Activated CD4-positive, alpha-beta T cell treated with anti-CD3 and anti-CD28 coated beads, Interleukin-2, Interleukin-6, amounts not matched to agents 100 ng/mL and 50 ng/mL, durations not matched to agents 16 hours and 8 hours (primary cell): ENCODE measurements at places on chromosomes 1 and 21.
A peak's percentile ranks its signal among the peaks of the same experiment; 100 is the strongest.

DNA sequence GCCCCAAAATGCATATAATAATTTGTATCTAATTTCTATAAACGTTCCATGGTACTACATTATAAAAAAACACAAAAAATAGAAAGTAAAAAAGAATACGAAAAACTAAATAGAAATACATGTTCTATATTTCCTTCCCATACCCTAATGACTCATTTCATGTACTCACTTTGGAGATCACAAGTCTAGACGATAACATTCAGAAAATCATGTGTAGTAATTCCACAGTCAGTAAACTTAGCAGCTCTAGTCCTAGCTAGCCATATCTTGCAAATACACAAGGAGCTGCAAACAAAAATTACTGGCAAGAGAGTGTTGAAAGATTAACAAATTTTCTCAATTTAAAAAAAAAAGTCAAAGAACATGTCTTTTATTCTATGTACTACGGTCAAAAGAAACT, 1.4 kb downstream of the GOLPH3L start:
- DNase-seq = no peak

GRCh38 chr1:152110860-152111514, 4.3 kb downstream of the TCHH start:
- peak; percentile 53 for DNase-seq

DNA sequence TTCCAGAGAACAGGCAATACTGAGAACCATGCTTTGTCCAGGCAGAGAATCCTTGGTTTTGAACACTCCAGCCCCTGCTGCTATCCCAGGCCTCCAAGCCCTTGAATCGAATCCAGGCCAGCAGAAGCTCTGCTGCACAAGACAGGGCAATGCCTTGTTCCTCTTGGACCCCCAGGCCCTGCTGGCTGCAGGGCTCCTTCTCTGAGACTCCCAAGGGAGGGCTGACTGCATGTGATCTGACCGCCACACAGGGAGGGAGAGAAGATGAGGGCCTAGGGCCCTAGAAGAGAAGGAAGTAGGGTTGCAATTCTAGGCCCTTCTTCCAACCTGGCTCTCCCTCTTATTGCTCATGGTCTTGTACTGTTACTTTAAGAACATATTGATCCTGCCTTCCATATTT, 160.6 kb upstream of the EDN2 start:
- no peak for DNase-seq

- DNase-seq = no peak
These were observed 45.1 kb upstream of the ROR1 start for GRCh38 chr1:63728611-63729226.

- no peak for DNase-seq
These were observed 44.5 kb downstream of the ELAPOR1 start for GRCh38 chr1:109158433-109158832.

DNA sequence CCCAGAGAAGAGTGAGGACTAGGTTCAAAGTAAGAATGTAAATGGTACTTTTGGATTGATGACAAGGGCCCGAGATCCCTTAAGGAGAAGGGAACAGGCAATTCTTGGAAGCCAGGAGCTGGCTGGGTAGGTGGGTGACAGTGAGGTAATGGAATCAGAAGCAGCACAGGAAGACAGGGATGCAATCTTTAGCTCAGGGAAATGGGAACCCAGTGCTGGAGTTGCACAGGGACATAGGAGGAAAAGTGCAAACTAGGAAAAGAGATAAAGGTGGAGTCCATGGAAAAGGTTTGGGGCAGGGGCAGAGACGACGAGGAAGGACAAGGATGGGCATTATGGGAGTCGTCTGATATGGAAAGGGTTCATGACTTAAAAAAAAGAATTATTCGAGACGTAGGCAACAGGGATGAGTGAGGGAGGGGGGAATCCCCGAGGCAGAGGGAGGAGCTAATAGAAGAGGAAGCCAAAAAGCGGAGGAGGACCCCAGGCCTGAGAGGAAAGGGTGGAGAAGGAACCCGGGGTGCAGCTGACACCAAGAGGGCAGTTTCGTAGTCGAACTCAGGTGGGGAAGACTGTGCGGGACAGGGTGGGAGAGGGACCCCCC, 495 bp downstream of the PI4KB start:
- DNase-seq = peak; percentile 66

- peak; percentile 68 for DNase-seq
These were observed 115.5 kb downstream of the DHRS3 start for GRCh38 chr1:12502336-12503109.

- DNase-seq = no peak
These were observed 176.3 kb upstream of the ZNHIT6 start for GRCh38 chr1:85884372-85885035.

- DNase-seq = no peak
These were observed 62.3 kb downstream of the PRKACB start for GRCh38 chr1:84206375-84206774.

GRCh38 chr1:66704177-66704875, 47.9 kb upstream of the DYNLT5 start:
- DNase-seq = no peak

DNA sequence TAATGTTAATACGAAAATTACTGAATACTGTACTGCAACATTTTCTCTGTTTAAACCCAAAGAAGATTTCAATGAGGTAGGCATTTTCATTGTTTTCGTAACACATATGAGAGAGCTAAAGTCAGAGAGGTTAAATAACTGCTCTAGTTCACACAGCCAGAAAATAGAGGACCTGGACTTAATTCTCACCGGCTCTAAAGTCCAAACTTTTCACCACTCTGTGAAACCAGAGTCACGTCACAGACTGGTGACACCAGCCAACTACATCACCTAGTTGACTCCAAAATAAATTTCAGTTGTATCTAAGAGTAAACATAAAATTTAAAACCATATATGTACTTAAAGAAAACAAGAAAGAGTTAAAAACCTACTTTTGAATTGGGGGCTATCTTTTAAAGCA, 146.7 kb downstream of the FCRL5 start:
- no peak for DNase-seq

DNA sequence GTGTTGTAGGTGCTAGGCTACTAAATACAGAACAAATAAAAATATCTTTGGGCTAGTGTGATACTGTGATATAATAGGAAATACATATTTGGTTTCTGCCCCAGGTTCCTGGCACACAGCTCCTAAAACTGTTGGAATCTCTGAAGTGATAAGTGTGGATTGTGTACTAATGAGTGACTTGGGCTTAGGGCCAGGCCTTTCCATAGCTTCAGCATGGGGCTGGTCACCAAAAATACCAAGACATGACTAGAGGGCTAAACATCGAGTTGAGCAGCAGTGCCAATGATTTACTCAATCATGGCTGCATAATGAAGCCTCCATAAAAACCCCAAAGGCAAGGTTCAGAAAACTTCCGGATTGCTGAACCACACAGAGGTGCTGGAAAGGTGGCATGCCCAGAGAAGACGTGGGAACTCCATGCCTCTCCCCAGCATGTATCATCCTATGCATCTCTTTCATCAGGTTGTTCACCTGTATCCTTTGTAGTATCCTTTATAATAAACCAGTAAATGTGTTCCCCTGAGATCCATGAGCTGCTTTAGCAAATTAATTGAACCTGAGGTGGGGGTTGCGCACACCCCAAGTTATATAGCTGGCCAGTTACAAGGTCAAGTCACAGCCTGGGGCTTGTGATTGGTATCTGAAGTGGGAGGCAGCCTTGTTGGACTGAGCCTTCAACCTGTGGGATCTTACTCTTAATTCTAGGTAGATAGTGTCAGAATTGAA, 51.6 kb downstream of the ZMYM4 start:
- no peak for DNase-seq

DNA sequence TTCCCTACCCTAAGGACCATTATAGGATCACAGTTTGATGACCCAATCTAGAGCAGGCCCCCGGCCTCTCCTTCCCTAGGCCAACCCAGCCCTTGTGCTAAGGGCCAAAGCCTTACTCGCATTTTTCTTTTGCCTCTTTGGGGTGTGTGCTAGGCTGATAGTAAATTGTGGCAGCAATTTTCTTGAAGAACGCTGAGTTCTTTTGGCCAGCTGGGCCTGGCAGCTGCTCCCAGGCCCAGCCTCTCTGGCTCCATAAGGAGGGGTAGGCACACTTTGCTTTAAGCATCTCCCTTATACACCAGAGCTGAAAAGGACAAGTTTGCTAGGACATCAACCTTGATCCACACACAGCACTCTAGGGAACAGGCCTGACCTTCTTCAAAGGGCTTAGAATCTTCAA, 4.2 kb downstream of the OLFML2B start:
- no peak for DNase-seq

GRCh38 chr1:170885551-170885950, 49.8 kb upstream of the MROH9 start:
- DNase-seq = no peak

- no peak for DNase-seq
These were observed 49.6 kb downstream of the HLX start for GRCh38 chr1:220928725-220929300.

DNA sequence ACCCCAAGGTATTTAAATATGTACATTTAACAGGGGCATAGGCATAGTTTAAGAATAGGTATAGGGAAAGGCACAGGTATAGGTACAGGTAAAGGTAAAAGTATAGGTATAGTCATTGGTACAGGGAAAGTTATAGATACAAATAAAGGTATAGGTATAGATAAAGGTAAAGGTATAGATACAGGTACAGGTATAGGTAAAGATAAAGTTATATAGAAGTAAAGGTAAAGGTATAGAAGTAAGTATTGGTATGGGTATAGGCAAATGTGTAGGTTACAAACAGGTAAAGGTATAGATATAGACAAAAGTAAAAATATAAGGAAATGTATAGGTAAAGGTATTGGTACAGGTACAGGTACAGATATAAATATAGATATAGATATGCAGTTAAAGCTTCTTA, 137.2 kb downstream of the PCNX2 start:
- DNase-seq = no peak

- no peak for DNase-seq
These were observed 48.0 kb downstream of the C1orf87 start for GRCh38 chr1:60025552-60025951.

DNA sequence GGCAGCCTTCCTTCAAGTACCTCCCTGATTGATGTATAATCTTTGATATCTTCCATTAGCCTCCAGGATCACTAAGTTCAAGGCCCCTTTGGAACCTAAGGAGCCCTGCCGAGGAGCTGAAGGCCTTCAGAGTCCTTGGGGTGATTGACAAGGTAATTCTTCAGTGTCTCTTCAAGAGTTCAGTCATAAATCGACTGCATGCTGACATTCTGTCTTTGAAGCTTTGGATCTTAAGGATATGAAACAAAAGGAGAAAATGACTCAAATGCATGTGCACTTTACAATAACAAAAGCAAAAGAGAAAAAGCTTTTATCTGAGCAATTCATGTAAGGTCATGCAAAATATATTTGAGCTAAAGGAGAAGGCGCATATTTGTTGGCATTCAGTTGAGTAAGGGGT, 125.3 kb downstream of the RPS6KC1 start:
- no peak for DNase-seq

- DNase-seq = peak; percentile 16
These were observed 134.7 kb downstream of the DMRTB1 start for GRCh38 chr1:53593758-53594380.

GRCh38 chr1:22124592-22125229, 18.2 kb downstream of the WNT4 start:
- DNase-seq = no peak
